Activated naive CD4-positive, alpha-beta T cell (primary cell): ENCODE measurements at places on chromosomes 2 and 18.

GRCh38 chr2:21228041-21228895 lies 104.5 kb downstream of the TDRD15 start:
- no peak for DNase-seq

- no peak for DNase-seq
Measured at GRCh38 chr18:46632401-46633071, 24.5 kb downstream of the LOXHD1 start.

GRCh38 chr18:41490861-41491260 lies 464.2 kb upstream of the PIK3C3 start:
- no peak for DNase-seq

- DNase-seq = no peak
Measured at GRCh38 chr2:32384529-32384928, 27.7 kb downstream of the BIRC6 start.

GRCh38 chr2:169034256-169034655 lies 3.1 kb upstream of the ABCB11 start:
- no peak for DNase-seq

- DNase-seq = no peak
Measured at GRCh38 chr2:160387558-160388262, 105.9 kb downstream of the RBMS1 start.

DNA sequence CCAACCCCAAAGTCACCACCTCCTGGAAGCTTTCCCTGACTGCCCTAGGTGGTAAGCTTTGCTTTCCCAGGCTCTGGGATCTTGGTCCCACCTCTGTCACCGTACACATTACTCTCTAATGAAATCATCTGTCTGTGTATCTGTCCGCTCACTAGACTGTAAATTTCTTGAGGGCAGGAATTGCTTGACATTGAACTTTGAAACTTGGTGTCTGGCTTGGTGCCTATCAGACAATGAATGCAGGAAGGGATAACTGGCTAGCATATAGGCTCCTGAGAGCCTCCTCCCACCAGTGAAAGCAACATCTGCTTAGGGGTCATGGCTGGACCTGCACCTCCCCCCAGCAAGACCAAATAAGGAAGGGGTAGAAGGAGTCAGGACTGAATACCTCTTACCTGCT lies 155.7 kb downstream of the TNS1 start:
- DNase-seq = no peak

- DNase-seq = no peak
Measured at GRCh38 chr18:55433648-55434047, 154.3 kb downstream of the TCF4 start.

- DNase-seq = no peak
Measured at GRCh38 chr18:47777626-47778025, 152.8 kb downstream of the SMAD2 start.

DNA sequence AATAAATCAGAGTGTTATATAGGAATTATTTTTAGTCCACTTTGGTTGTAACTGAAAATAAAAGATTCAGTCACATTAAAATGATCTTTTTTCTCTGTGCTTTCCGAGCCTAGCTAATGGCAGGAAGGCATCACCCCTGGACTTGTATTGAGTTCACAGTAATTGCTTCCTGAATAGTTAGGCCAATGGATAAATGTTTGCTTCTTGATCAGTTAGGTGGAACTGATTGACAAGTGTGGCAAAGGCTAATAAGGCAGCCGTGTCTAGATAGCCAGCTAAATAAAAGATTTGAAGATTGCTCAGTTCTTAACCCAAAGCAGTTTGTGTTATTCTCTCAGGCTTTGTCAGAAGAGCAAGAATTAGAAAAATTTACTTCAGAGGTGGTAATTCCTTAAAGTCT lies 20.8 kb downstream of the FAM171B start:
- DNase-seq = no peak
